GM03348 (cell line): ENCODE measurements at places on chromosomes 13 and 19.

DNA sequence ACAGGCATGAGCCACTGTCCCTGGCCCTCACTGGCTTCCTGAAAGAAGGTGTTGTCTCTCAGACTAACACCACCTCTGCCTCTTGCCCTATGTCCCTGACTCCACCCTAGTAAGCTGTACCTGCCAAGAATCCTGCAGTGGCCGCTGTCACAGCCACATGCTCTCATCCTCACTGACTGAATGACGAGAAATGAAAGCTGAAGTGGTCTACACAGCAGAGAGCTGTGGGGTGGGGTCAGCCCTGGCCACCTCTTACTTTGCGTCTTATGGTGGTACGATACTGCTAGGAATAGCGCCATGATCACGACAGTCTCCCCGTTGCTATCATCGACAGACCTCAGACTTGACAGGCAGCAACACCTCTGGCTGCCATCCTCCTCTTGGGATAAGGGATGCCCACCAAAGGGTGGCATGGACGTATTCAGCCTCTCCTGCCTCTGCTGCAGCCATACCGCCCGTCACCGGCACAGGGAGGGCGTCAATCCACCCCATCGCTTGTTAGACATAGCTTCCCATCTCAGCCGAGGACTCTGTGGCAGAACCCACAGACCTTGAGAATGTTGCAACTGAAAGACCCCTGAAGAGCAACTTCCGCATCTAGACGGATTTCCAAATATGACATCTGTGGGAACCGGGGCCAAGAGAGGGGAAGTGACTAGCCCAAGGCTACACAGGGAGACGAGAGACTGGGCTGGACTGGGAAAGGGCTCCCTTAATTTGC lies 809 bp downstream of the MYO1F start:
- no peak for DNase-seq

DNA sequence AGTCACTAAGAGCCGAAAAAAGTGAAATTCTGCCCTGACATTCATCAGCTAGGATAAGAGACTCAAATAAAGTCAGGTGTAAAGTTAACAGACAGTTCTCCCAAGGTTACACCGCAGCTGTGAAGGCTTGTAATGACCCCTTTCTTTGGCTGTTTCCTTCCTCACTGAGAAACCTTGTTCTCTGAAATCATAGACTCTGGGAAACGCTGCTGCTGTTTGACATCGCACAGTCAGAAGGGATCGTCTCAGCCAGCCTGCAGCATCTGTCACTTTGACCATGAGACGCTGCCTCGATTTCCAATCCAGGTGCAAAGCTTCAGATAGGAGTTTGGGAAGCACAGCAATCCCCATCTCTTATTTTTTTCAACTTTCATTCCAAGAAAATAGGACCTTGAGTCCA lies 678 bp downstream of the BCAT2 start:
- no peak for DNase-seq

DNA sequence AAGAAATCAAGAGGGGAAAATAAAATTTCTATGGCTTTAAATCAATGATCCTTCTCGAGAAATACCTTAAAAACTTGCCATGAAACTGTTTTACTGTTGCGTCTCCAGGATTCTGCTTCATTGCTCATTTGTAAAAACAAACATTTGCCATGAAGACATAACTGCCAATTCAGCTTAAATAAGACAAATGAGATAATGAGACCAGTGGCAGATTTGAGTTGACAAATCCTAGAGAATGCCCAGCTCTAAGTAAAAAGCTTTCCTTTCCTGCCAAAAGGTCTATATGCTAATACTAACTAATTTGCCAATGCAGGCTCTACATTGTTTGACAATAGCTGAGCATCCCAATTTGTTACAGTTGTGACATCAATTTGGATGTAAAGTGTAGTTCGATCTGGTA lies 400.5 kb upstream of the PCDH9 start:
- no peak for DNase-seq

DNA sequence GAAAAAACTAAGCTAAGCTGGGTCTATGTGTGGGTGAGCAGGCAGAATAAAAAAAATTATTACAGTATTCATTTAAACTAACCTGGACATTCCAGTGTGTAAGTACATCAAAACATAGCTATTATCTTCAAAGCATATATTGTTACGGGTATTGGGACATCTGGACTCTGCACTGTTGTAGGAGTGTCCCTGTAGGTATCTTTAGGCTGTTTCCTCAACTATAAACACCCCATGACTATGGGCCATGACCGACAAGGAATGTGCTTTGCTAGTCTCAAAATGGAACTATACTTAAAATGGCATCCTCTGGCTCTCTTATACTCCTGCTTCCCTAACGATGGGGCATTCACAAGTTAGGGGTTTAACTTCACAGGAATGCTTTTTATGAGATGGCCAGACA lies 3.4 kb downstream of the SCGB2B2 start:
- no peak for DNase-seq

GRCh38 chr19:54416695-54417491 lies 1.6 kb downstream of the TTYH1 start:
- no peak for DNase-seq

- no peak for DNase-seq
Observed at GRCh38 chr13:30071969-30072817, 221.8 kb upstream of the UBL3 start.

- no peak for DNase-seq
Observed at GRCh38 chr19:50792272-50793250, 2.3 kb downstream of the ACP4 start.

GRCh38 chr19:829129-829758 lies 1.6 kb downstream of the AZU1 start:
- DNase-seq = no peak

DNA sequence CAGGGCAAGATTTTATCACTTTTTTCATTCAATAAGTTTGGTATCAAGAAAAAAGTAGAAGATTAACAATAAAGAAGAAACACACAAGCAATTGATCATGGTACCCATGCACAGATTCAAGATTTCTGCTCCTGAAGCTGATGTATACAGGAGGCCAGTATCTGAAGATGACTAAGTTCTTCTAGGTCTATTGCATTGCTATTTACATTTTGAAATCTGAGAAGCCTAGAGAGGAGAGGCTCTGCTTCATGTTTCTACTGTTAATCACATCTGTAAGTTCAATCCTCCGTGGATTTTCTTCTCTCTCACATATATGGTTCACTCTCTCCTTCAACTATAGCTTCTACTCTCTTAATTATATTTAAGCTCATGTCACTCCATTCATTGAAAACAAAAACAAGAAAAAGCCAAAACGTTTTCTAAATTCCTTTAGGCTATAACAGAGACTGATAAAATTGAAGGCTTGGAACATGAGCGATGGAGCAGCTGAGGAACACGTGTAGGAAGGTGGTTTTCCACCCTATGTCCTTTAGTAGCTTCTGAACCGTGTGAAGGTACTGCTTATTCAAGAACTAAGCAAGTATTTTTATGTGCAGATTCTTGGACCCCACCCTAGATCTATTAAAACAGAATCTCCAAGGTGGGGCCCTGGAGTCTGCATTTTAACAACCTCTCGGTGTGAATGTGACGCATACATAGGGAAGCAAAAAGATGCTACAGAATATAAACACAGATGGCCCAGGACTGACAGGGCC lies 198.2 kb downstream of the EFNB2 start:
- DNase-seq = no peak

DNA sequence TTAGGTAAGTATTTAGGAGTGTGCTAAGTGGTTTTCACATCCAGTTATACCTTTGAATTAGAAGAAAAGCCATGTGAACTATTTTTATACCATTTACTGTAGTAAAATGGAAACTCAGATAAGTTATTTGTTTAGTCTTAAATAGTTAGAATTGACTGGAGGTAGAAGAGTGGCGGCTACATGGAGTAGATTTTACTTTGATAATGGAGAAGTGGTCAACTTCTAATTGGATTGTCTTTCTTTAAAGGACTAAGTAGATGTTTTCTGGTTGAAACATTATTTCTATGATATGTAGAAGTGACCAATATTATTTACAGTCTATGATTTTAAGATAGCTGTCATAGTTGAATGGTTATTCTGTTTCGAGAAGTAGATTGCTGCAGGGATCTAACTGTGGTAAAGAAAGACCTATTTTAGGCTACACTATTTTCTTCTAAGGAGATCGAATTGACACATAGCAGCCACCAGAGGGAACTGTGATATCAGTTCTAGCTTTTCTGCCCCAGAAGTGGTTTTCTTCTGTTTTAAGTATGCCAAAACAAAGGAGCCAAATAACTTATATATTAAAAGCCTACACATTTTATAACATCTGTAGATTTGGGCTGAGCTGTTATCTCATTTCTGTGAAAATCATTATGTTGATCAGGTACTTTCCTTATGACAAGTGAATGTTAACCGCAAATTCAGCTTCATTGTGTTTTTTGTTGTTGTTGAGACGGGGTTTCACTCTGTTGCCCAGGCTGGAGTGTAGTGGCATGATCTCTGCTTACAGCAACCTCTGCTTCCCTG lies 26.1 kb downstream of the ZMYM2 start:
- peak; percentile 69 for DNase-seq

GRCh38 chr19:2083174-2083854 lies 12.8 kb downstream of the MOB3A start:
- DNase-seq = no peak

DNA sequence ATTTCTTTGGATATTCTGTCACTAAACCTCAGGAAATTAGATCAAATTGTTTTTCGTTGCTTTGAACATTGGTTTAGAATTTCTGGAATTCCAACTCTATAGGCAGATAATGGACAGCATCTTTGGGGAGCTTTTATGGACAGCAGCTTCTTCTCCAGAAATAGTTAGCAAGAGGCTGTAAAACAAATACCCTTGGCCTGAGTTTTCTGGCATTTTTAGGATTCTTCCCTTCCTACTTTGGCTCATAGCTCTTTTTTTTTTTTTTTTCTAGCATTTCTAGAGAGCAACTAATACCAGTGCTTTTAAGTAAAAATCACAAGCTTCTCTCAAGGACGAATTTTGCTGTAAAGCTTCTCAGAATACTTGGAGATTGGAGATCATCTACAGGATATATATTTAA lies 169.8 kb upstream of the SPRY2 start:
- DNase-seq = no peak

DNA sequence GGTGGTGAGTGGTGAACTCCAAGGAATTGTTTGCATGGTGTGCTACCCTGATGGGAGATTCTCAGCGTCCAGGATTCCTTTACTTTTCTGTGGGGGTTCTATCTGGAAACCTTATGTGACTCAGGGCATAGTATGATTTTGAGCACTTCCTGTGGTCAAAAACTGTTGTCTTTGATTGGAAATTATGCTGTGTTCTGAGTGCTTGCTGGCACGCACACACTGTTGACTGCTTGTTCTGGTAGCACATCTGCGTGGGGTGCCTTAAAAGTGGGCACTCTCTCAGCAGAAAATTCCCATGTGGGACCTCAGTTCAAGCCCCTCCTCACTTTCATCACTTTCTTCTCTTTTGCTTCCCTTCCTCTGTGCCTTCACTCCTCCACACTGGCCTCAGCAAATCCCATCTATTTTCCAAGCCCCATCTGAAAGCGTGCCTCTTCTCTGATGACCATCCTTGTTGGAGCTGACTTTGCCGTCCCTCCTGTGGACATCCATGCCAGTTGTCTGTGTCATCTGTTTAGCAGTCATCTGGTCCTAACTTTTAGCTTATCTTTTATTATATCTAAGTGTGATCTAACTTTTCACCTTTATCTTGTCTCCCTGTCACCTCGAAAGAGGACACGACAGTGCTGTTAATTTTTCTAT lies 56.4 kb upstream of the NPAS1 start:
- DNase-seq = peak; percentile 81
